ENCODE measurements at places on chromosomes 1 and 21. TPM values are rescaled to one million over a fixed set of nuclear protein-coding genes. Genes with fewer than 3 reads are reported as not detected.

- peak overlapping the region; percentile 89 for H3K4me3 ChIP-seq
- no peaks in the 10 kb centered on the region for H3K27me3 ChIP-seq
- peak overlapping the region; percentile 90 for H3K27ac ChIP-seq
These were observed 662 bp upstream of the LGALS8 start for GRCh38 chr1:236522937-236523703.

CLDN17 gene
- not detected for total RNA-seq

GRCh38 chr1:30685796-30686165, 37.6 kb downstream of the MATN1 start:
- peaks cover 18% of the 10 kb centered on the region for H3K27me3 ChIP-seq
- no peak for DNase-seq
- peak overlapping the region; percentile 74 for H3K27ac ChIP-seq
- H3K4me3 ChIP-seq = peak overlapping the region; percentile 59
- no peaks in the 10 kb centered on the region for H3K36me3 ChIP-seq

- peak overlapping the region; percentile 1 for H3K27ac ChIP-seq
- no peak for DNase-seq
These were observed 6.9 kb downstream of the CTTNBP2NL start for GRCh38 chr1:112402682-112403643.

DNA sequence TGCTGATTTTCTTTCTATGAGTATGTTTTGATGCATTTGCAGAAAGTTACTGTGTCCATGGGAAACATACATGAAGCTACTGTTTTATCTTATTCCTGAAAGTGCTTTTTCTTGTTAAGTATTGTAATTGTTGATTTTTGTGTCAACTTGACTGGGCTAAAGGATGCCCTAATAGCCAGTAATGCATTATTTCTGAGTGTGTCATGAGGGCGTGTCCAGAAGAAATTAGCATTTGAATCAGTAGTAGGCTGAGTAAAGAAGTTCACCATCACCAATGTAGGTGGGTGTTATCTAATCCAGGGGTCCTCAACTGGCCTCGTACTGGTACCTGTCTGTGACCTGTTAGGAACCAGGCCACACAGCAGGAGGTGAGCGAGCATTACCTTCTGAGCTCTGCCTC, 760.2 kb downstream of the PLA2G4A start:
- no peaks in the 10 kb centered on the region for H3K4me1 ChIP-seq
- H3K27me3 ChIP-seq = no peaks in the 10 kb centered on the region
- H3K27ac ChIP-seq = no peak overlapping the region
- no peak overlapping the region for H3K4me3 ChIP-seq
- no peak for DNase-seq
- no peaks in the 10 kb centered on the region for H3K36me3 ChIP-seq

GRCh38 chr1:238186887-238187574, 296.3 kb upstream of the ZP4 start:
- no peak overlapping the region for H3K4me3 ChIP-seq
- no peaks in the 10 kb centered on the region for H3K27me3 ChIP-seq
- no peak overlapping the region for H3K27ac ChIP-seq
- no peaks in the 10 kb centered on the region for H3K36me3 ChIP-seq

DNA sequence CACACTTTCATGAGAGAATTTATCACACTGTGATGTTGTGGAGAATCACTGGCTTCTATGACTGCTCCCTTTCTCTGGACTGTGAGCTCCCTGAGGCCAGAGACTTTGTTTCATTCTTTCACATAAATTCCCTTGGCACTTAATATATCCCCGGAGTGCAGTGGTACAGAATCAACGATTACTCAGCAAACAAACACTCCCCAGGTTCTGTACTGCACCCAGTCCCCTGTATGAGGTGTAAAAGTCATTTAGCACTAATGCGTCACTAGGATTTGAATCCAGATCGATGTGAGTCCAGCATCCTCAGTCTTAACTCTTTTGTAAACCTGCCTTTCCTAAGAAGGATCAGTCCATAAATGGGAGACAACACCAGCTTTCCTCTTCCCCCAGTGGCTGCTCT, 6.8 kb upstream of the UTP25 start:
- peaks cover 30% of the 10 kb centered on the region for H3K27me3 ChIP-seq
- H3K36me3 ChIP-seq = no peaks in the 10 kb centered on the region

GRCh38 chr1:30414086-30414850, 309.1 kb downstream of the MATN1 start:
- DNase-seq = no peak
- H3K4me1 ChIP-seq = no peaks in the 10 kb centered on the region
- H3K27me3 ChIP-seq = peaks cover 14% of the 10 kb centered on the region
- H3K27ac ChIP-seq = no peak overlapping the region
- no peaks in the 10 kb centered on the region for H3K36me3 ChIP-seq

DNA sequence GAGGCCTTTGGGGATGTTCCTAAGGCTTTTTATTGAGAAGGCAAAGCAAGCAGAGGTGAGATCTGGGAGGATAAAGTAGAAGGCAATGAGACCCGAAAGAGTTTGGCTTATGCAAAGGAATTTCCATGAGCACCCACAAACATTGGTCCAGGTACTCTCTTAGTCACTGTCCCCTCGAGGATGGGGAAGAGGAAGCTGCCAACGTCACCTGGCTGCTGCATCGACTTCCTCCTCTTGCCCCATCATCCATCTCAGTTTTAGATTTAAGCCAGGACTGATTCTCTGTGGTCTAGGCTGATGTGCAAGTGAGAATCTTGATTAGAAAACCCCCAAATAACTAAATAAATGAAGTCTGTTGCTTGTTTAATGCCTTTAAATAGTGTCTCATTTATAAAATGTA, 28.7 kb downstream of the RUNX1 start:
- H3K4me1 ChIP-seq = peaks cover 29% of the 10 kb centered on the region
- peaks cover 5% of the 10 kb centered on the region for H3K27me3 ChIP-seq
- no peaks in the 10 kb centered on the region for H3K36me3 ChIP-seq
- H3K27ac ChIP-seq = peak overlapping the region; percentile 21
- no peak for DNase-seq
- no peak overlapping the region for H3K4me3 ChIP-seq

DNA sequence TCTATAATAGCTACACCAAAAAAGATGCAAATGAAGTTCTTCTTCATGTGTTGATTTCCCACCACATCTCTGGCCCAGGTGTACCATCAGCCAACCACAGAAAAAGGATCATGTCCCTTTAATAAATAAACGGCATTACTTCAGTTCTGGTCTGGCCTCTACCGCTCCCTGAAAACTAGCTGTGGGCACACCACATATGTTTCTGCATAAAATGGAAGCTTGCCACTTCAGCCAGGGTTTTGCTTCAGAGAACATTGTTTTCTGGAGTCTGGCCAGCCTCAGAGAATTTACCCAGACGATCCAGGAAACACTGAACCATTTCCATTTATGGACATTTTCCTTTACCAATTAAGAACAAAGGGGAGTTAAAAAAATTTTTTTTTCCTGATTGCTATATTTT, 5.8 kb upstream of the LAMC2 start:
- no peak overlapping the region for H3K4me3 ChIP-seq
- no peaks in the 10 kb centered on the region for H3K36me3 ChIP-seq

DNA sequence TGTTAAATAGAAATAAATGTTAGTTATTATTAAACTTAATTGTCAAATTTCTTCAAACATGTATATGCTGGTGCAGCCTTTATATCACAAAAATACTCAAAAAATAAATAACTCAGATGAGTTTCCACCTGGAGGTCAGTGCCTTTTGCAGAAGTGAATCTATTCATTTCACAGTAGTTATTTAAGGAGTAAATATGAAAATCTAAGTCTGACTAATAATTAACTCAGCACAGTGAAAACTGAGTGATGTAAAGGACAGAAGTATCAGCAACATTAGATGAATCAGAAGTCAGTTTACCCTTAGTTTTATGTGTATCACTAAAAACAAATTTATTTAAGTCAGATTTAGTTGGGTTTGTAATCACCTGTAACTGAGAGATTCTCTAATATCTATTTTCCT, 2135.4 kb downstream of the MRPL39 start:
- H3K4me3 ChIP-seq = no peak overlapping the region
- no peaks in the 10 kb centered on the region for H3K4me1 ChIP-seq
- no peaks in the 10 kb centered on the region for H3K36me3 ChIP-seq
- no peaks in the 10 kb centered on the region for H3K27me3 ChIP-seq

TTC34 gene
- 3.1 TPM for total RNA-seq

GRCh38 chr1:4467241-4467640, 187.2 kb upstream of the AJAP1 start:
- no peak for DNase-seq
- no peak overlapping the region for H3K4me3 ChIP-seq
- no peaks in the 10 kb centered on the region for H3K36me3 ChIP-seq
- peaks cover 3% of the 10 kb centered on the region for H3K4me1 ChIP-seq
- no peak overlapping the region for H3K27ac ChIP-seq

CD247 gene
- total RNA-seq = not detected

GRCh38 chr1:65681096-65681495, 111.6 kb upstream of the PDE4B start:
- no peaks in the 10 kb centered on the region for H3K27me3 ChIP-seq
- no peak overlapping the region for H3K27ac ChIP-seq
- H3K36me3 ChIP-seq = no peaks in the 10 kb centered on the region
- no peaks in the 10 kb centered on the region for H3K4me1 ChIP-seq

GRCh38 chr1:33180226-33180910, 1.5 kb downstream of the TRIM62 start:
- peak overlapping the region; percentile 69 for H3K4me3 ChIP-seq
- H3K36me3 ChIP-seq = no peaks in the 10 kb centered on the region
- H3K4me1 ChIP-seq = peaks cover 9% of the 10 kb centered on the region
- H3K27ac ChIP-seq = no peak overlapping the region
- DNase-seq = no peak

ANGPTL1 gene
- total RNA-seq = not detected

SPRR4 gene
- total RNA-seq = not detected

NMNAT2 gene
- 3.3 TPM for total RNA-seq

- no peak overlapping the region for H3K27ac ChIP-seq
- H3K27me3 ChIP-seq = peaks cover 3% of the 10 kb centered on the region
- no peaks in the 10 kb centered on the region for H3K36me3 ChIP-seq
- no peak for DNase-seq
- no peak overlapping the region for H3K4me3 ChIP-seq
These were observed 302.7 kb downstream of the DUSP10 start for GRCh38 chr1:221439008-221439746.

- peak overlapping the region; percentile 96 for H3K27ac ChIP-seq
- H3K4me1 ChIP-seq = peaks cover 24% of the 10 kb centered on the region
- peaks cover 2% of the 10 kb centered on the region for H3K36me3 ChIP-seq
- peak overlapping the region; percentile 98 for H3K4me3 ChIP-seq
These were observed 601 bp downstream of the CEPT1 start for GRCh38 chr1:111140680-111140967.

GRCh38 chr1:27132147-27132546, 22.8 kb downstream of the SLC9A1 start:
- no peaks in the 10 kb centered on the region for H3K27me3 ChIP-seq
- H3K4me3 ChIP-seq = no peak overlapping the region
- no peak overlapping the region for H3K27ac ChIP-seq
- H3K36me3 ChIP-seq = no peaks in the 10 kb centered on the region
- DNase-seq = no peak
- peaks cover 1% of the 10 kb centered on the region for H3K4me1 ChIP-seq

DNA sequence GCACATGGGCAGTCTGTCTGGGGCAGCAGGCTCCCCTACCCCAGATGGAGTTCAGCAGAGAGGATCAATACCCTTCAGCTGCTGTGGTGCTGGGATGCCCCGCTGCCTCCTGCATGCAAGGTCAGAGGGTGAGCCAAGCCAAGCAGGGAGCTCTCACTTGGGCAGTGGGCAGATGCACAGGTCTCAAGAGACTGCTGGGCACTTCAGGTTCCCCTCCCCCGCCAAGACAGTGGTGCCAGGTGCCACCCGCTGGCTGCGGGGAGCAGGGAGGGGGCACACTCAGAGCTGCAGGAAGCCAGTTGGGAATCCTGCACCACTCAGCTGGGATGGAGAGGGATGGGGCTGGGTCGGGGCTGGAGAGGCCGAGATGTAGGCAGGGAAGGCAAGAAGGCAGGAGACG, 15.8 kb upstream of the EVA1B start:
- H3K4me3 ChIP-seq = no peak overlapping the region
- no peak for DNase-seq
- no peak overlapping the region for H3K27ac ChIP-seq
- no peaks in the 10 kb centered on the region for H3K4me1 ChIP-seq

DNA sequence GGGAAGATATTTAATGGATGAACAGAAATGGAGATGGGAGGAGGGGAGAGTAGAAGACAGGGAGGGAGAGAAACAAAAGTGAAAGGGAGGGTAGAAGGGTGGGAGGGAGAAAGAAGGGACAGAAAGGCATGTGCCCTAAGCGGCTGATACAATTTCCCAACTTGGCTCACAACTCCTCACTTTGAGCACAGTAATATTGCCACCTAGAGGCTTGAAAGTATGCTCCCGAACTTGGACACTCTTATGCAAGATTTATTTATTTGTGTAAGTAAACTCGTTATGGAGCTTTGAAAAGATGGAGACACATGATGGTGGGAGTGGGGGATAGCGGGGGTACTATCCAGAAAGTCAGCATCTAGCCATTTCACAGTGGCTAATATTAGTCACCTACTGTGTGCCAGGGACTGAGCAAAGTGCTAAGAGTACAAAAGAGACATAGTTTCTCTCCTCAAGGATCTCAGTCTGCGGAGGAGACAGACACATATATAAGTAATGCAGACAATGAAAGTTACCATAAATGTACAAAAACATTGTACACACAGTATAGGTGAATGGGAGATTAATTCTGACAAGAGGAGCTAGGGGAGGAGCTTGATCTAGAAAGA, 189.7 kb downstream of the SEC16B start:
- no peak overlapping the region for H3K4me3 ChIP-seq
- peaks cover 13% of the 10 kb centered on the region for H3K27me3 ChIP-seq
- peaks cover 14% of the 10 kb centered on the region for H3K4me1 ChIP-seq
- no peaks in the 10 kb centered on the region for H3K36me3 ChIP-seq
- no peak overlapping the region for H3K27ac ChIP-seq

Data from progenitor cell of endocrine pancreas (in vitro differentiated cells).